Naive thymus-derived CD4-positive, alpha-beta T cell (primary cell): ENCODE measurements at places on chromosomes 16 and 17. TPM values are rescaled to one million over a fixed set of nuclear protein-coding genes. Genes with fewer than 3 reads are reported as not detected.

GRCh38 chr17:19265755-19266154, 28.6 kb downstream of the EPN2 start:
- DNase-seq: no peak

DNA sequence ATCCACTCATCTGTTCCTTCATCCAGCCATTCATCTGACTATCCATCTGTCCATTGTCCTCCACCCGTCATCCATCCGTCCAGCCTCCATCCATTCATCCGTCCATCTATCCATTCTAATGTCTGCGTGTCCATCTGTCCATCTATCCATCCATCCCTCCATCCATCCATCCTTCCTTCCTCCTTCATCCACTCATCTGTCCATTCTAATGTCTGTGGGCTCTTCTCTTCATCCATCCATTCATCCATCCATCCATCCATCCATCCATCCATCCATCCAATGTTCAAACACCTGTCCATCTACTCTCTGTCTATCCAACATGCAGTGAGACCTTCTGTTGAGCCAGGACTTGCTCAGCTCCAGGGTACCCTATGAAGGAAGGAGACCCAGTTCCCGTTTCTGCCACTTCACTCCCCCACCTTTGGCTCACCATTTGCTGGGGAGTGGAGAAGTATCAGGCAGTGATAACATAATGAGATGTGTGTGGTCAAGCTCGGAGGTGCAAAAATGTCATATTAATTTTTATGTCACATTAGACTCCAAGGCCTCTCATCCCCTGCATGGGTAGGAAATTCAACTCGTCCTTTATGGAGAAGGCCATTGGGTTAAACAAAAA, 36.5 kb upstream of the ADGRG1 start:
- DNase-seq: no peak

- no peak for DNase-seq
Observed at GRCh38 chr16:866252-866896, 65.8 kb upstream of the GNG13 start.

GRCh38 chr16:4915226-4915761, 21.7 kb downstream of the PPL start:
- no peak for DNase-seq

PRR35 gene
- total RNA-seq: not detected

GRCh38 chr16:58464047-58464915, 35.7 kb upstream of the NDRG4 start:
- DNase-seq: no peak

- no peak for DNase-seq
Observed at GRCh38 chr17:45129426-45129939, 2.8 kb downstream of the PLCD3 start.

MYH2 gene
- total RNA-seq: not detected

DNA sequence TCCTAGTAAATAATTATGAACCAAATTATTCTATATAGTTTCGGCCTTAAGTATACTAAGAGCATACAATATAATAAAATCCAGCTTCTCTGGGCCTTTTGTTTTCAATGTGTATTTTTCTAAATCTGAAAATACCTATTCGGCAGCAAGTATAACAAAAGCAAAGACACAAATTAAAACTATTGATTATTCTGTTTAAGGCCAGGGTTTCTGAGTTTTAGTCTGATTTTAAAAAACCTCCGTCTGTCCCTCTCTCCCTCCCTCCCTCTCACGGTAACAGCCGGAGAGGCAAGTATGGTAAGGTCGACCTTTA, 1.5 kb downstream of the TOB1 start:
- DNase-seq: no peak

DNA sequence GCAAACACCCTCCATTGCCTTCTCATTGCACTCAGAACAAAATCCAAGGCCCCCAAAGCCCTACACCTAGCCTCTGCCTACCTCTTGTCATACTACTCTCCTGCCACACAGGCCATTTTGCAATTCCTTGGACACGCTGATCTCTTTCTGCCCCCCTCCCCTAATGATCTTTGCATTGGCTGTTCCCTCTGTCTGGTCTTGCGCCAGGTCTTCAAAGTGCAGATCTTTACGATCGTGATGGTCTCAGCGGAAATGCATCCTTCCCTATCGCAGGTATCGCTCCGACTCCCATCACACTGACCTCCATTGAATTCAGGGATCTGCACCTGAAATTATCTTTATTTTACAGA, 777 bp upstream of the MOSMO start:
- DNase-seq: no peak

GRCh38 chr16:79253100-79253631, 347.4 kb downstream of the MAF start:
- no peak for DNase-seq
